ENCODE measurements at places on chromosomes 11 and 22.

GRCh38 chr22:49918911-49919881 is 762 bp downstream of the CRELD2 start:
- DNase-seq, result no peak

GRCh38 chr11:14538271-14538925 is 18.2 kb upstream of the PSMA1 start:
- no peak for DNase-seq

GRCh38 chr22:32444068-32444467 is 20.2 kb downstream of the BPIFC start:
- no peak for DNase-seq

- DNase-seq, result no peak
These were observed 10.3 kb downstream of the SYT13 start for GRCh38 chr11:45275828-45276227.

- no peak for DNase-seq
These were observed 268.3 kb downstream of the MN1 start for GRCh38 chr22:27533105-27533745.

Measured in stimulated activated CD8-positive, alpha-beta memory T cell treated with anti-CD3 and anti-CD28 coated beads, Interleukin-12 subunit alpha, Interleukin-12 subunit beta, amount 100 ng/mL, for 4 hours (primary cell).